ENCODE measurements at places on chromosomes 6 and 20.

DNA sequence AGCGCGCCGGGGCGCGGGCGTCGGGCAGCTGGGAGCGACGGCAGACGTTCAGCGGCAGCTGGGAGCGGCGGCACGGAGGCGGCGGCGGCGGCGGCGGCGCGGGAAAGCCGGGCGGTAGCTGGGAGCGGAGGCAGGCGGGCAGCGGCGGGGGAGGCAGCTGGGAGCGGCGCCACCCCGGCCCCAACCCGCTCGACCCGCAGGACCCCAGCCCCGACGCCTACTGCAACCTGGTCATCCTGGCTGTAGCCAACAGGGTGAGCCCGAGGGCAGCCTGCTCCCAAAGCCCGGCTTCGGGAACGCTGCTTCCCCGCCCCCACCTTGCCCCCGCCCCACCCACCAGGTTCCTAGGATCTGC is 8.9 kb downstream of the CCM2L start:
- DNase-seq, result no peak

- DNase-seq, result no peak
Measured at GRCh38 chr6:139115989-139116758, 18.7 kb upstream of the HECA start.

GRCh38 chr6:168372889-168373288 is 53.3 kb upstream of the DACT2 start:
- DNase-seq, result no peak

- no peak for DNase-seq
Measured at GRCh38 chr6:149286905-149287304, 30.6 kb upstream of the TAB2 start.

GRCh38 chr20:19083136-19083621 is 129.3 kb upstream of the SLC24A3 start:
- DNase-seq, result no peak

GRCh38 chr20:36467076-36467999 is 74.0 kb upstream of the MYL9 start:
- DNase-seq, result no peak

GRCh38 chr6:125570526-125570925 is 178.9 kb upstream of the HEY2 start:
- no peak for DNase-seq

DNA sequence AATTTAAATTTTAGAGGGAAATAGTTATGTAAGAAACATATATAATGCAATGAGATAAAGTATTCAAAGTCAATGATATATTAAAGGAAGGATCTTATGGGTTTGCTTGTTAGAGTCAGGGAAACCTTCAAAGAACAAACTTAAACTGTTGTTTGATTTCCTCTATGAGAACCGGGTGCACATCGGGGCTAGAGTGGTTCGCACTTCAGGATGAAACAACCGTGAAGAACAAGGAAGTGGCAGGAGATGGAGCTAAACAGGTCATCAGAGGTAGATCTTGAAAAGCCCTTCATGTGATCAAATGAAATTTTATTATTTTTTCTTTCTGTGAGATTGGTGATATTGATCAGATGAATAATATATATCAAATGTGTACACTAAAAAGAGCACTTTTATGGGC is 951.9 kb upstream of the FLRT3 start:
- no peak for DNase-seq

DNA sequence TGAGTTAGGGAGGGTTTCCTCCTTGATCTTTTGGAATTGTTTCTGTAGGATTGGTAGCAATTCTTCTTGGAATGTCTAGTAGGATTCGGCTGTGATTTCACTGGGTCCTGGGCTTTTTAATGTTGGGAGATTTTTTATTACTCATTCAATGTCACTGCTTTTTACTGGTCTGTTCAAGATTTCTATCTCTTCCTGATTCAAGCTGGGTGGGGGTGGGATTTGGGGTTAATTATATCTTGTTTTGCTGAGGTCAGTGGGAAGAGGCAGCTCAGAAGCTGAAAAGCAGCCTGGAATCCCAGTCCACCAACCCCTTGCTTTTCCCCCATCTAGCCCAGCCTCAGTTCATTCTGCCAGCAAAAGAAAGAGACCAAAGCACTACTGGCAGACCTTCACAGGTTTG is 39.6 kb downstream of the SUMO4 start:
- no peak for DNase-seq

- DNase-seq, result no peak
Measured at GRCh38 chr20:63309261-63310071, 16.5 kb downstream of the COL20A1 start.

DNA sequence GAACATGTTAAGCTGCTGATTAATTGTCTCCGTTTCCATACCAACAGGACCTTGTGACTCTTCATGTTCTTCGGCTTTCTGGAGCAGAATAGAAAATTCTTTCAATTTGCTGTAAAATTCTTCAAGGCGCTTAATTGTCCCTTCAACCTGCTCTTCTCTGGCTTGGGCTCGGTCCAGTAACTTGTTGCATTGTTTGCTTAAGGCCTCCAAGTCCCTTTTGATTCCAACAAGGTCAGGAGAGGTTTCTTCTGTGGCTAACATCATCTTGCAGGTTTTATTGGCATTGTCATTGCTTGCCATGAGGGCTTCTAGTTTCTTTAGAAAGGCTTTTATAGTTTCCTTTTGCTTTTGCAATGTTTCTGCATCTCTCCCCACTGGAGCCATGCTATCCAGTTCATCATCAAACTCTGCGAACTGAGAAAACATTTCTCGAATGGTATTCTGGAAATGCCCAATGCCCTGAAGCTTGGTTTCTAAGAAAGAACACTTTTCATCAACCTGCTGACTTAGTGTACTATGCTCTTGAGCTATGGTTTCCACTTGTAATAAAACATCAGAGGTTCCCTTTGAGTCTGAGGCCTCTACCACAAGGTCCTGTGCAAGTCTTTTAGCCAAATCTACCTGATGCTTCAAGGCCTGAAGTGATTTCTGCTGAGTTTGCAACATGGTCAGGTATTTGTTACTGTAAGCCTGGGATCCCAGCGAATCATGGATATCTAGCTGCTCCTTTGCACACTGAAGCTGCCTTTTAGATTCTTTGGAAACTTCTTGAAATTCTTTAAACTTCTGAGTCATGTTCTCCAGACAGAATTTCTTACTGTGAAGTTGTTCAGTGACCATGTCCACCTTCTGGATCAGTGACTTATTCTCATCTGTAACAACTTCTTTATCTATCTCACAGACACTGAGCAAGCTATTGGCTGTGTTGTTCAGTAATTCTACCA is 90.2 kb downstream of the DST start:
- DNase-seq, result no peak

DNA sequence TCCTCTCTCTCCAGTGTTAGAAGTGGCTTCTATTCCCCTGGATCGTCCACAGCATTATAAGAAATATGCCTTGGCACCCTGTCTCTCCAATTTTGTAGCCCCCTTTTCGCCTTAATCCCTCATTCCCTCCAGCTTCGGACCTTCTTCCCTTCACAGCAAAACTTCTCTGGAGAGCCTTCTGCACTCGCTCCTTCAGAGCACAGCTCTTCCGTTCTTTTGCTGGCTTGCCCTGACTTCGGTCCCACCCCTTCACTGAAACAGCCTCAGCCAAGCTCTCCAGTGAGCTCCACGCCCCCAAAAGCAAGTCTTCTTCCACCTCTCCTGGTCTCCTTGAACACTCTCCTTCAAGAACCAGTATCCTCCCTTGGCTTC is 134.7 kb upstream of the RNF24 start:
- DNase-seq, result no peak

DNA sequence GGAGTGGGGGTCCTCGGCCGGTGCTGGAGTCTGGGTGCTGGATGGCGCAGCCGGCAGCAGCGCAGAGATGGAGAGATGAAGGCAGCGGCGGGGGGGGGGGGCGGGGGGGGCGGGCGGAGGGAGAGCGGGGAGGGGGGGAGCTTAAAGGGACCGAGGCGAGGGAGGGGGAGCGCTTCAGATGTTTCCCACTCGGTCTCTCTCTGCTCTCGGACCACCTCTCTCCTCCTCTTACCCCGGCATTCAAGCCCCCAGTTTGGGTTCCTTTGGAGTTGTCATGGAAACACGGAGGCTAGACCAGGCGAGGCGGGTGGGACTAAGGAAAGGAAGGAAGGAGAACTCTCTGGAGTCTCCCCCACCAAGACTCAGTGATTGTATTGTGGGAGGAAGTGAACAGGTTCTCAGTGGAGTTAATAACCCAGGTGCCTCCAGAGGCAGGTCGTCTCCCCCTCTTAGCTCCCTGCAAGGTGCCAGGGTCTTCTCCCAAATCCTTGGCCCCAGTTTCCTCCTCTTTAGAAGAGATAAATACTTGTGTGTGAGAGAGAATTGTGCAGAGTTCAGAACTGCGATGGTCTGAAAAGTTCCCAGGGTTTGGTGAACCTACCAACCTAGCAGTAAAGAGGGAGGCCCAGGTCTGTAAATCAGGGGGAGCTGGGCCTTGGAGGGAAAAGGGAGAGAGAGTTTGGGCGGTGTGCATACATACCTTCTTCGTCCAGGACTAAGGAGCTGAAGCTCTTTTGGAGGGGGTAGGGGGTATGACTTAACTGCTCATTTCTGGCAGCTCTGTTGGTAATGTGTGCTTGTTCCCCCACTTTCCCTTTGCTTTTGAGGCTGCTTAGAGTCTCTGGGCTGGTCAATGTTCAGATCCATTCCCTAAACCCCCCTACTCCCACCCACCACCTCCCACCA is at the start of gene PRRT1:
Gene PRRT1, minus strand, starts transcription at position 77 of the 906 bp plus-strand sequence. CDS start 112 bp downstream, outside the sequence.
- DNase-seq, result no peak

GRCh38 chr6:5173810-5174209 is 86.9 kb downstream of the LYRM4 start:
- no peak for DNase-seq

Data from skeletal muscle cell (primary cell).